Inflammatory macrophage (primary cell): ENCODE measurements at places on chromosomes 11 and 22.

DNA sequence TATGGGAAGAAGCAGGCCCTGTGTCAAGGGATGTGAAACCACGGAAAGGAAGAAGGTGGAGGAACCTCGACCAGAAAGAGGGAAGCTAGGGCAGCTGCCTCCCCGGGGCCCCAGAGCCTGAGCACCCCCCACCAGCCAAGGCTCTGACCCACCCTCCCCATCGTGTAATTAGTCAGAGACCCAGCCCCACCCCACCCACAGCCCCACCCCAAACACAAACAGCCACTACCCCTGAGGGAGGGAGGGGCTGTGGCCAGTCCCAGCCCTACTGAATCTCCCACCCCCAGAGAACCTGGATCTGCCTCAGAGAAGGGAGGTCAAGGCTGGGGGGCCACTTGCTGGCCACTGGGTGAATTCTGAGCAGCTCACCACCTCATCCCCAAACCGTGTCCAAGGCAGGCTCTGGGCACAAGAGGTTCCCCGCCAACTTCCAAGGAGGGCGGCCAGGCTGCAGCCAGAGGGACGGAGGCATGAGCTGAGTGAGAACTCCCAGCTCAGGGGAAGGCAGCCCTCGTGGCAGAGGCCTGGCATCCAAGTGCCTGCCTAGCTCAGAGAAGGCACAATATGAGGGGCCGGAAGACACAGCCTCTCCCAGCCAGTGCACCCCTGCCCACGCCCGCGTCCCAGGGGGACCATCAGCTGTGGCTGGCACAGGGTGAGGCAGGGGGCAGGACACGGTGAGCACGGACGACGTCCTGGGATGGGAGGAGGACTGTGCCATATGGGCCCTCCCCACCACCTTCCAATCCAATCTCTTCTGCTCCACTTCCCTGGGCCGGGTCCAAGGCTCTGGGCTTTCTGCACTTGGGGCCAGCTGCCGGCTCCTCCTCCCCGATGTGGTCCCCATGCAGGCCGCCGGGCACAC is 2.7 kb downstream of the PLXNB2 start:
- DNase-seq: peak; percentile 82

DNA sequence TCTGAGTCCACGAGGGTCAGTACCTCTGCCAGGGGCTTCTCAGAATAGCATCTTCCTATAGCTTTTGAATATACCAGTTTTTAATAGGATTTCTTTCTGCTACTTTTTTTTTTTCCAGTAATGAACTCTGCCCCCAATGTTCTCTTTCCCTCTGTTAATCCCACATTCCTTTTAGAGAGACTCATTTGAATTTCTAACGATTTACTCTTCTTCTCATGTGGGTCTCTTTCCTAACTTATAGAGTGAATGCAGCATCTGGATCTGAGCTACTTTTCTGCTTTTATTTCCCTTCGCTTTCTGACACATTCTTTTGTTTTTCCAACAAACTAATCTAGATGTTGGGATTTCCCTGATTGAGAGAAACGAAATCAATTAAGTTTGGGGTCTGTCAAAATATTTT is 71.4 kb downstream of the INSC start:
- DNase-seq: no peak

DNA sequence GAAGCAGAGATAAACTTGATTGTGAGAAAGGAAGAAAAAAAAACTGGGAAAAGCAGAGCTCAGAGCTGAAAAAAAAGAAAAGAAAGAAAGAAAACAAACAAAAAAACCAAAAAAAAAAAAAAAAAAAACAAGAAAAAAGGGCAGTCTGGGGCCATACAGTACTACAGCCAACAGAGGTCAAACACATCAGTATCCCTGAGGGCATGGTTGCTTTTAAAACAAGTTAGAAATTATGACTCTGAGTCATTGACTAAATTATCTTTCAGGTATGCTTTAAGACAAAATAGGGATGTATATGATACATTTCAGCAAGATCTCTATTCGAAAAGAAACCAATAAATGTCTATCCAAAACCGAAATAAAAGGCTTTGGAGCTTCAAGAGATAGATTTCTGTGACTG is 37.1 kb upstream of the TLCD5 start:
- no peak for DNase-seq

DNA sequence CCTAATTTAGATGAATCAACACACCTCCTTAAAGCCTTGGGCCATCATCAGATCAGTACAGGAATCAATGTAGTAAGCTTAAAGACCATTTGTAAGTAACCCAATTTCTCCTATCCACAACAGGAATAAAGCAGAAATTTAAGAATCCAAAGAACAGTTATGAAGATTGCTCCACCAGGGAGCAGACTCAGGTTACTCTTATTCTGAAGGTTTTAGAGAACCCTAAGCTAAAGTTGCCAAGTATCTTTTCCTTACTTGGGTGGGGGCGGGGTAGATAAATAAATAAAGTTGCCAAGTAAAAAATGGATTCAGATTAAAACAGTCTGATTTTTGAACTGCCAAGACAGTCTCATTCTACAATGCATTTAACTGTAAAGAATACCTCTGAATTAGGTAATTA is 18.1 kb downstream of the CKAP5 start:
- no peak for DNase-seq

DNA sequence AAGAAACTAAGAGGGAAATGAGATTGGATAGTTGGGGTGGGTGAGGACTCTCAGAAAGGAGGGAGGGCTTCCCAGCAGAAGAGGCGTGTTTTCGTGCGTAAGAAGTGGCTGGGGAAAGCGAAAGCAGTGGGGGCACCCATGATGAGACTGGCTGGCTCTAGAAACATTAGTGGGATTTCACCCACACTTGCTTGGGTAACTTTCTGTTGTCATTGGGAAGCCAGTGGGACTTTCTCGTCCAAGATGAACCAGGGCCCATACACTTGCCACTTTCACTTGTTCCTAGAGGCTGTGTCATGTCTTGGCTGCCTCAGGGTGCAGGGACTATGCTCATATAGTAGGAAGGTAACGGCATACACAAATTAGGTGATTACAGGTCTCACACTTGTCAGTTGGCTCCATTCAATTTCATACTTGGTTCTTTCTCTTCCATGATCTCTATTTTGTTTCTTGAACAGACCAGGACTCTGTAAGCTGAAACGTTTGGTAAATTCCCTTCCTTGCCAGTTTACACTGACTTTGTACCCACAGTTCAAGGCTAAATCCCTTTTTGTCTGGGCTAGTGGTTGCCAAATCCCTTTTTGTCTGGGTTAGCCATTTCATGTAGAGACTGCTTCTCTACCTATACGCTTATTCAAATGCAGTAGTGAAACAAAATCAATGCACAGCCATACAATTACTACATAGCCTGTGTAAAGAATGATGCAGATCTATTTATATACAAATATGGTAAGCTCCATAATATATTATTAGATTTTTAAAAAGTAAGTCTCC is 42.0 kb upstream of the CXCR5 start:
- DNase-seq: peak; percentile 13

GRCh38 chr22:33326540-33327295 is 268.5 kb upstream of the SYN3 start:
- DNase-seq: no peak

DNA sequence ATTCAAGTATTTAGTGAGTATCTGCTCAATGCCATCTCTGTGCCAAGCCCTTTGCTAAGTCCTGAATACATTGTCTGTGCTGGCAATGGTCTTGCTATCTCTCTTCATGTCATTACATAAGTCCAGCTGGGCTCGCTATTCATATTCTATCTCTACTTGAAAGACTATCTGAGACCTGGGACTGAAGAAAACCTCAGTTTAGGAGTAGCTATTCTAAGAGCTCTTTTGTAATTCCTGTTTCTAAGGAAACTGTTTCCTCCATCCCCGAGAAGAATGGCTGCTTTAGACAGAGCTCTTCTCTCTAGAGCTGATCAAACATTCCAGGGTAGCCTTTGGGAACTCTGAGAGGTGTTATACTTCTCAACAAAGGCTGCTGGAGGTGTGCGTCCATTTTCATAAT is 33.0 kb downstream of the SLC17A6 start:
- no peak for DNase-seq

DNA sequence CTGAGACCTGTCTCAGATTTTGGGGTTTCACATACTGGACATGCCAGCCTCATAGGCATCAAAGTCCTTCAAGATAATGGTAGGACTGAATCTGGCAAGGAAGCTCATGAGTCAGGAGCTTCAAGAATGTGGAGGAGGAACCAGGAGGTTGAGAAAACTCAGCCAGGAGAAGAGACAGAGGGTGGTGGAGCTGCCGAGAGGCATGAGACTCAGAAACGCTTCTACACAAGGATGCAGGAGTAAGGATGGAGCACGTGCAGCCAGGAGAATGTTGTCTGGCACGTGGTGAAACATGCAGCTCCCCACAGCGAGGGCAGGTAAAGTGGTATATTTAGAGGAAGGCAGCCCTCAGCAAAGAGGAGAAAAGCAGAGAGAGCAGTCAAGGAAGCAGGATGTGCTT is 148.7 kb upstream of the ISX start:
- no peak for DNase-seq

- DNase-seq: no peak
Observed at GRCh38 chr11:133219543-133219942, 312.8 kb downstream of the OPCML start.

DNA sequence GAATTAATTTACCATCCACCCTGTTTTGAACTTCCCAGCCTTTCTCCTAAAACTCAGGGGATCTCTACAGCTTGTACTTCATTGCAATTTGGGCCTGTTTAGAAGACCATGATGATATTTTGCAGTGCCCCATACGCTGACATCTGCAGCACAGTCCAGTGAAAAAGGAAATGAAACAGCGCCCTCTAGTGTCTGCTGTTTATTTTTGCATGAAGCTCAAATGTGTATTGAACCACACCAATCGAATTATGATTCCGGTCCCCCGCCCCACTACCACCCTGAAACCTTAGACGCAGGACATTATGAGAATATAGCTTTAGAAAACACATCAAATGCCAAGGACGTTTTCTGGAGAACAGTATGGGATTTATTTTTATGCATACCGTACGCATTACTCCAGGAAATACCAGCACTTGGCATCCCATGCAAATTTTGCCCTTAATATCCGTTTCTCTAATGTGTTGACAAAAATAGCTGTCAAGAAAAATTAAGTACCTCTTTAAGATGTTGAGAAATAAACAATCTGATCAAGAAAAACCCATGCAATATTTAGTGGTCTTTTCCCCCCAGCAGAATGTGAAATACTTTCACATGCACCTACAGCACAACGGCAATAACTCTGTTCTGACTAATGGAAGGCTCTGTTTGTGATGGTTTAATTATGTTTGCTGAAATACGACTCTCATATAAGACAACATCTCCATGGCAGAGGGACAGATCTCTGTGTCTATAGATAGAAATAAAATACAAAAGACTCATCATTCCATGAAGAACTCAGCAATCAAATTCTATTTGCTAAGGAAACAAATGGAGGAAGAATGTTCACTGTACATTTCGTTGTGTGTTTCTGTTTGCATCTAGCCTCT is 93.9 kb downstream of the TECTA start:
- DNase-seq: peak; percentile 61

GRCh38 chr22:36546932-36547331 is 18.0 kb upstream of the EIF3D start:
- DNase-seq: no peak

DNA sequence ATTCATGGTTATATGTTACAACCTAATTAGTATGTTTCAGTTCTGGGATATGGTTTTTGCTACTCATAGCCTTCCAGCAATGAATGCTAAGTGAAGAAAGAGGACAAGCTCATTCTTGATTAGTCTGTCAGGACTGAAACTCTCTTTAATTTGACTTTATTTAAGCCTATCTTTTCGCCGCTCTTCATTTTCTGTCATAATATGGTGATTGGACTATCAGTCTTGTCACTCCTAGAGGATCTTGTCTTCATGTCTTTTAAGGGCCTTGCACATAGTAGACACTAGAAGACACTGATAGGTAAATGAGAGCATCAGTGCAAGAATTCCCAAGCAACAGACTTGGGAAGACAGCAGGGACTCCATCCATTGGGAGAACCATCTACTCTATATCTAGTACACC is 18.9 kb upstream of the MTCH2 start:
- DNase-seq: no peak

DNA sequence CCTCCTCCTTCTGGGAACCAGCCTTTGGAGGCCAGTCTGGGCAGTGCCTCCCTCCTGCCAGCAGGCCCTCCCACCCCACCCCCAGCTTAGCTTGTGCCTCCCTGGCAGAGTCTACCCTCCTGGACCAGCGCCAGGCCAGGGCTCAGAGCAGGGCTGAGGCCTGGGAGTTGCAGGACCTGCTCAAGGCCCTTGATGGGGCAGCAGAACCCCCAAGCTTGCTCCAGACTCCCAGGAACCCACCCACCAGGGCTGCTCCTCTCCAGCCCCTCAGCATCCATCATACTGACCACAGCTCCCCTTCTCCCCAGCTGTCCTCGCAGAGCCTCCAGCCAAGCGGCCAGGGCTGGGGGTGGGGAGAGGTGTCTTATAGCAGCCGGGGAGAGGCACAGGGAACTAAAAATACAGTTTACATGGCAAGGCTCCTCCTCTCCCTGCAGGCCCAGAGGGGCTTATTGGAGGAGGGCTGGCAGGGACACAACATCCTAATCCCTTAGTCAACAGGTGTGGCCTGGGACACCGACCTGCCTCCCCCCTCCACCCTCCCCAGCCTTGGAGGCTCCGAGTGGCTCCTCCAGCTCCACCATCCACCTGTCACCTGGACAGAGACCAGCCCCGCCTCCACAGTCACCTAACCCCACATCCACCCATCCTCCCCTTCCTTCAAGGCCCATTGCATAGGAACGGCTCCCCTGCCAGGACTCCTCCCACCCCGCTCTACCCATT is 5.2 kb upstream of the MB start:
- DNase-seq: no peak

GRCh38 chr22:36156515-36157419 is 3.8 kb downstream of the APOL3 start:
- peak; percentile 57 for DNase-seq

DNA sequence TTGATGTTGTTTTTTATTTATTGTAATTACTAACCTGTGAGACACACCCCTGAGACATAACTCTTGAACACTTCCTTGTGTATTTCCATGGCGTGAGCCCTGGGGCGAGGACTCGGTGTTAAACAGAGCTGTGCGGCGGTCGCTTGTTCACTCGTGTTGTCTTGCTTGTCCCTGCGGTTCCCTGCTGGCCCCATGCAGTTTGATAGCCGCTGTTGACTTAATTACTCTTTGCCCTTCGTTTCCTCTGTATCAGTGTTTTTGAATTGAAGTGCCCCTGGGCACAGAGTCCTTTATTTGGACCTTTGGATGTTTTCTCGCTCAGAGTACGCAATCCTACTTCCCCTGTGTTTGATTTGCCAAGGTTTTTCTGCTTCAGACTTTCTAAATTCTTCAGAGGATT is 52.7 kb downstream of the TBC1D22A start:
- no peak for DNase-seq

- DNase-seq: peak; percentile 20
Observed at GRCh38 chr22:42202048-42202447, 68.4 kb downstream of the TCF20 start.

DNA sequence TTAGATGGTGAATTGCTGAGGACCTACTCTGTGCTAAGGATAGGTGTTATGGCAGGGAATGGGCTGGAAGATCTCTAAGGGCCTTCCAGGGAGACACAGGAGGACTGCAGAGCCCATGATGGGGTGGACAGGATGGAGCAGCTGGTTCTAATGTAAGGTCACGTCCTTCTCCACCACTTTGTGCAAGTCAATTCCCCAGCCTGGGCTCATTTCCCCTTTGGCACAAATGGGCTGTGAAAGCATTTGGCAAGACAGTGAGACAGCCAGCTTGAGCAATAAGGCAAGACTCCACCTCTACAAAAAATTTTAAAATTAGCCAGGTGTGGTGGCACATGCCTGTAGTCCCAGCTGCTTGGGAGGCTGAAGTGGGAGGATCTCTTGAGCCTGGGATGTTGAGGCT is 81.4 kb upstream of the THY1 start:
- peak; percentile 62 for DNase-seq

- no peak for DNase-seq
Observed at GRCh38 chr11:113729456-113729855, 23.3 kb upstream of the TMPRSS5 start.
